Esophagus mucosa (tissue), 1 donor: ENCODE measurements at places on chromosomes 2 and 18.

DNA sequence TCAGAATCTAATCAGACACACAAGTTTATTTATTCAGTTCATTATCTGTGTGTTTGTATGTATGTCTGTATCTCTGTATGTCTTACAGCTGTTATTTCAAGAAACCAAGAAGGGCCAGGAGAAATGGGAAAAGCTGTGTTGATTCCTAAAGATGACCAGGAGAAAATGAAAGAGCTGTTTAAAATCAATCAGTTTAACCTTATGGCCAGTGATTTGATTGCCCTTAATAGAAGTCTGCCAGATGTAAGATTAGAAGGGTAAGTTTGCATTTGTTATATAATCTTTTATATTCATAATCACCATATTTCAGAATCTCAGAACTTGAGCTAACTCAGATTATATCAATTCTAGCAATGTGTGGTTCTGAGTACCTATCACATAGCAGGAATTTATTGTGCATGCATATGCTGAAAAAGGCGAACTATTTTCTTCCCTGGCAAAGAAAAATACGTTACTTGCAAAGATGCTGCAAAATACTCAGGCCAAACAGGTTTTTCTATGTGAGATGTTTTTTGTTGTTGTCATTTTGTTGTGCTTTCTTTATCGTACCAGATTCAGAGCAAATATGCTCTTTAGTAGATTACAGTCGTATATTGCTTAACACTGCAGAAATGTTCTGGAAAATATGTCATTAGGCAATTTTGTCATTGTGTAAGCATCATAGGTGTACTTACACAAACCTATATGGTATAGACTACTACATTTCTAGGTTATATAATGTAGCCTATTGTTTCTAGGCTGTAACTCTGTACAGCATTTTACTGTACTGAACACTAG is 268.7 kb downstream of the GALNT13 start:
- ATAC-seq, result no peak

DNA sequence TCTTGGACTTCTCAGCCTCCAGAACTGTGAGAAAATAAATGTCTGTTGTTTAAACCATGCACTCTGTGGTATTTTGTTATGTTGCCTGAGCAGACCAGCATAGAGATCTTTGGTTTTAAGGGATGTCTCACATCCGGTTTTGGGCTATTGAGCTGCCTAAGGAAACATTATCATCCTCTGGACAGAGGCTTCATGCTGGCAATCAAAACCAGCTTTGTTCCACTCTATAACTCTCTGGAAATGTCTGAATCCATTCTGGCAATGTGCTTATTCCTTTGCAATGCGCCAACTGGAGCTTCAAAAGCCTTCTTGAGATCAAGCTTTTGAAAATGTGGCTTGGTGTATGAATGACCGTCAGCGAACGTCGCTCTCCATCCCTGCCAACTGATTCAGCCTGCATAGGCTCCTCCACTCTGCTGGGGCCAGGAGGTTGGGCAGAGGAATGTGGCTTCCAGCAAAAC is 183.6 kb upstream of the MGAT5 start:
- no peak for ATAC-seq

DNA sequence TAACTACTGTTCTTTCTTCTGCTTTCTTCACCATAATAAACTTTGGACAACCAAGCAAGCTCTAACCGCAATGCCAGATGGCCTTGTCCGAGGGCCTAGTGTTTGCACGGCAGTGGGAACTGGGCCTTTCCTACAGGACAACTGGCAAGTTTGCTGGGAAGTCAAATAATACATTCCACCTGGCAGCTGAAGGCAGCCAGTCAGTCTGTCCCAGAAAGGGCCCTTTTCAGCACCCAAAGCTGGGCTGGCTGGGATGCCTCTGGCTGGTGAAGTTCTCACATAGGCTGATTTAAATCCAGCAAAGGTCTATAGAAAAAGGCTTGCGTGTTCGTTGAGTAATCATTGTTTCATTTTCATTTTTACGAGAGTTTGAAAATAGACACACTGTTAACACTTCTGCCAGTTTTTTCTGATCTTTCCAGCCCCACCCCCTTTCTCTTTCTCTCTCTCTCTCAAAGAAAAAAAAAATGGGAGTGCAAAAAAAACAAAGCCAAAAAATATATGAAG is 110.0 kb upstream of the EPAS1 start:
- ATAC-seq, result no peak

DNA sequence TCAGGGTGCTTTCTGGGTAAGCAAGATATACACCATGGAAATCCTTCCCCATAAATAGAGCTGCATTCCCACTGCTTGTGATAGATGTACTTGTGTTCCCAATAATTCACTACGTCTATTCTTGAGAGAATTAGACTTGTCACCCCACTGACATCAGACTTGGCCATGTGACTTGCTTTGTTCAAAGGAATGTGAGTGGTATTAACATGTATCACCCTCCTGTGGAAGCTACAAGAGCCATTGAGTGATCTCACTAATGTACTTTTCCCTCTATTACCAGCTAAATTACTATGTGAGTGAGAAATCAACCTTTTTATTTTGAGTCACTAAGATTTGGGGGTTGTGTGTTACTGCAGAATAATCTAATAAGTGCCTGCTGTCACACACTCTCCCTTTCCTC is 176.0 kb downstream of the CCDC178 start:
- no peak for ATAC-seq
